T-helper 1 cell (primary cell): ENCODE measurements at places on chromosomes 1 and 21.

DNA sequence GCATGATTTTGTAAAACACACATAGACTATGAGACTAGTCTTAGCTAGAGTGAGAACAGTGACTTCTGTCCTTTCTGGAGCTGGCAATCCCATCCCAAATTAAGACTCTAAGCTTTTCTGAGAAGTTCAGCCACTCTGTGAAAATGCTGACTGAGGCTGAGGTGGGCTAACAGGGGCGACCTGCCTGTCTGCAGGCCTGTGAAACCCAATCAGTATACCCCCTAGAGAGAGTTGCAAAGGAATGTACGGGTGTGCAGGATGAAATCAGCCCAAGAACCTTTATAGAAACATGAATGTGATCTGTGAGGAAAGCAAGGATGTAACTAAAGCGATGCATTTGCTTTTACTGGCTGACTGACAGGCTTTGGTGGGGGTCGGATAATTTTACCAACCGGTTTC, 16.0 kb upstream of the TBX15 start:
- DNase-seq, result no peak

GRCh38 chr1:64248065-64248464, 44.6 kb downstream of the UBE2U start:
- no peak for DNase-seq

GRCh38 chr1:63693944-63694571, 79.8 kb upstream of the ROR1 start:
- no peak for DNase-seq

GRCh38 chr1:235831148-235831547, 35.6 kb downstream of the LYST start:
- DNase-seq, result no peak

DNA sequence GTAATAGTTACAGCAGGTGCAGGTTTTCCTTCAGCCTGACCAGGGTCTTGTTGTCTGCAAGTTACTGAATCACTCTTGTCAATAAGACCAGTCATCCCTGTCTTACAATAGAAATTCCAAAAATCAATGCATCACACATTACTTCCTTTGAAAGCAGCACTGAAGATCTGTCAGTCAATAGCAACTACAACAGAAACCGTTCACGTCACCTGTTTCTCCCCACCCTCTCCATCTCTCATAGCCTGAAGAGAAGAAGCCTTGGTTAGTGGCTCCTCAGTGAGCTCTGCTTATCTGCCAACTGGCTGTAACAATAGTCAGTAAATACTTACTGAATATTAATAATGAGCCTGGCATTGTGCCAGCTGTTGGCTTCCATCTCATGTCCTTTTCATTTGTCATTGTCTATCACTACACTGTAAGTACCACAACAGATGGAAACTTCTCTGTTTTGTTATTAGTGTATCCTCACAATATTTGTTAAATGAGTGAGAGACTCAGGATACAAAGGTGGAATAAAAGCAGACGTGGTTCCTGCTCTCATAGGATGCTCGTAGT, 195.2 kb downstream of the S1PR1 start:
- no peak for DNase-seq

- no peak for DNase-seq
These were observed 59.8 kb downstream of the TOR1AIP2 start for GRCh38 chr1:179817789-179818188.

GRCh38 chr21:16137106-16137505, 407.3 kb downstream of the USP25 start:
- DNase-seq, result no peak

GRCh38 chr1:30366911-30367310, 356.5 kb downstream of the MATN1 start:
- DNase-seq, result no peak

- DNase-seq, result no peak
These were observed 60.5 kb downstream of the GLIS1 start for GRCh38 chr1:53678507-53678906.

DNA sequence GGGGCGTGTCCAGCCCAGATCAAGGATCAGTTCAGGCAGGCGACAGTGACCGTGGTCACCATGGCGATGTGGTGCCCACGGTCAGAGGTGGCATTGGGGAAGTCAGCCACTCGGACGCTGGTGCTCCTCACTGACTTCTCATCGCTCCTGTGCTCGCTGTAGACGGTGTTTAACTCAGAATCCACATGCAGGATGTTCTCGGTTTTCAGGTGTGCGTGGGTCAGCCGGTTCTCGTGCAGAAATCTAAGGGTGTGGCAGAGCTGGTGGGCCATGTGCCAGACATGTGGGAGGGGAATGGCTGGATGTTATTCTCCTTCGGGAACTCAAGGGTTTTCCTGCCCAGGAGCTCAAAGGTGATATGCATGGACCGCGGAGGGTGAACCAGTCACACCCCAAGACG, 11.7 kb downstream of the OR2AJ1 start:
- no peak for DNase-seq

DNA sequence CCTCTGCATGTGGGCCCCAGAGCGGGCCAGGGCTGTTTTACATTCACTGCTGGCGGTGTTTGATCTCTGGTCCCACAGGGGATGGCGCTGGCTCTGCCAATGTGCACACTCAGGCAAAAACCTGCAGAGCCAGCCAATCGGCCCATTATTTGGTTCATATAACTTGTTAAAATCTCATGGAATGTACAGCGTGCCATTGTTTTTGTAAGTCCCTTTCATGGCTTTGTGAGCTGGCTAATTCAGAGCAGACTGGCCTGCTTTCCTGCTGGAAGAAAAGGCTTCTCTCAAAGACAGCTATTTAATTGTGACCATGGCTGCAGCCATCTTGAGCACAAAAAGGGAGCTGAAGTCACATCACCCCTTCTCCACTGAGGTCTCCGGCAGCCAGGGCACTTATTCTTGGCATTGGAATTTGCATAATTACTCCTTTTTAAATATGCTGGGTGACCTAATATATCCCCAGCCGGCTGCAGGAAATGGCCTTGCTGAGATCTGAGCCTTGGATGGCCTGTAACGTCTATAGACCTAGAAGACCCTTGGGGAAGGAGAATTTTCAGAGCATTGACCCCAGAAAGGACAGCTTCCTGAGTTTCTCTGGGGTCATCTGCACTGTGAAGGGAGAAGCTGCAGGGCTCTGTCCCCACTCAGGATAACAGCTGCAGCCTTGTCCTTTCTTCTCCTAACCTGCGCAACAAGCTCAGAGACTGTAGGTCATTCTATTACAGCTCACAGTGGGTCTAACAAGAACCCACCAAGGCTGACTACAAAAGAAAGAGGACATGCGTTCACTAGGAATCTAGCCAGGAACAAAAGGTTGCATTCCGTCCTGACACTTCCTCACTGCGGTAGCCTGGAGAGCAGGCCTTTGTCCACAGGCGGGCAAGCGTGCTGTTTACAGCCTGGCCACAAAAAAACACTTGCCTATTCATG, 45.8 kb downstream of the BCAR3 start:
- DNase-seq, result no peak

GRCh38 chr1:57597036-57597435, 173.2 kb upstream of the DAB1 start:
- DNase-seq, result no peak

- DNase-seq, result no peak
These were observed 19.4 kb downstream of the LPGAT1 start for GRCh38 chr1:211811126-211811525.

- DNase-seq, result no peak
These were observed 3.7 kb downstream of the PGBD5 start for GRCh38 chr1:230422221-230422981.

DNA sequence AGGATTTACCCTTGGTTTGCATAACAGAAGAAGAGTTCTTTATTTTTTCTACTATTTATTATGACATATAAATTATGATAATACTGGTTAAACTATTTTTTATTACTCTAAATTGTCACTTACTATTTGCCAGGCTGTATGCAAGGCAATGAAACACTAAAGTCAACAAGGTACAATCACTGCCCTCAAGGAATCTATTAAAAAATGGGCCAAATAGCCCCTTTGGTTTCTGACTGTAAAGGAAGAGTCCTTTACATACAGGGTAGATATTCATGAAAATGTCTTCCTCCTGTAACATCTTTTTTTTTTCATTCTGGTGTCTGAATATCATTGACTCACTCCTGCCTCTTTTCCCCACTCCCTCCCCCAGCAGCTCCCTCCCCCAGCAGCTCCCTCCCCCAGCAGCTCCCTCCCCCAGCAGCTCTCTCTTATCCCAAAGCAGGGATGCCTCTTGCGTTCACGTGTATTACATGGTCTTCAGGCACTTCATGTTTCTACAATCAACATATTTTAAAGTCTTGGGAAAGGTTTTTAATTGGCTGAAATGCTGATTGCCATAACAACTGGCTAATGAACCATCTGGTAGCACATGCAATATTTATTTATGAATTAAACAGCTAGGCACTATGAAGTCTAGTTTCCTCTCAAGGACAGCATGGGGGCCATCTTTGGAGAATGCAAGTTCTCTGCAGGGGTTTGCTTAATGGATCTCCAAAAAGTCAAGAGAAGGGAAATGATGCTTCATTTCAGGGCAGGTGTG, 400.4 kb upstream of the PLXNA2 start:
- no peak for DNase-seq

DNA sequence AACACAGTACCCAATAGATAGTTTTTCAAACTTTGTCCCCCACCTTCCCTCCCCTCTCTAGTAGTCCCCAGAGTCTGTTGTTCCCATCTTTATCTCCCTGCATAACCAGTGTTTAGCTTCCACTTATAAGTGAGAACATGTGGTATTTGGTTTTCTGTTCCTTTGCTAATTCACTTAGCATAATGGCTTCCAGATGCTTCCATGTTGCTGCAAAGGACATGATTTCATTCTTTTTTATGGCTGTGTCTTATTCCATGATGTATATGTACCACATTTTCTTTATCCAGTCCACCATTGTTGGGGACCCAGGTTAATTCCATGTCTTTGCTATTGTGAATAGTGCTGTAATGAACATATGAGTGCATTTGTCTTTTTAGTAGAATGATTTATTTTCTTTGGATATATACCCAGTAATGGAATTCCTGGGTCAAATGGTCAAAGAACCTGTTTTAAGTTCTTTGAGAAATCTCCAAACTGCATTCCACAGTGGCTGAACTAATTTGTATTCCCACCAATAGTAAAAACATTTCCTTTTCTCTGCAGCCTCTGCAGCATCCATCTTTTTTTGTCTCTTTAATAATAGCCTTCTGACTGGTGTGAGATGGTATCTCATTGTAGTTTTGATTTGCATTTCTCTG, 126.0 kb downstream of the AK5 start:
- DNase-seq, result no peak

GRCh38 chr1:201508809-201509208, 1.9 kb upstream of the CSRP1 start:
- no peak for DNase-seq

- DNase-seq, result no peak
These were observed 18.3 kb upstream of the LRP8 start for GRCh38 chr1:53345996-53346813.

GRCh38 chr1:27057389-27057788, 44.7 kb upstream of the TENT5B start:
- no peak for DNase-seq

- no peak for DNase-seq
These were observed 71.5 kb upstream of the PTGFR start for GRCh38 chr1:78419309-78419708.

GRCh38 chr1:168301664-168302320, 21.1 kb downstream of the TBX19 start:
- no peak for DNase-seq

GRCh38 chr1:53740621-53741105, 1.7 kb upstream of the GLIS1 start:
- DNase-seq, result no peak

- no peak for DNase-seq
These were observed 627 bp downstream of the PLEKHA6 start for GRCh38 chr1:204359131-204359473.

DNA sequence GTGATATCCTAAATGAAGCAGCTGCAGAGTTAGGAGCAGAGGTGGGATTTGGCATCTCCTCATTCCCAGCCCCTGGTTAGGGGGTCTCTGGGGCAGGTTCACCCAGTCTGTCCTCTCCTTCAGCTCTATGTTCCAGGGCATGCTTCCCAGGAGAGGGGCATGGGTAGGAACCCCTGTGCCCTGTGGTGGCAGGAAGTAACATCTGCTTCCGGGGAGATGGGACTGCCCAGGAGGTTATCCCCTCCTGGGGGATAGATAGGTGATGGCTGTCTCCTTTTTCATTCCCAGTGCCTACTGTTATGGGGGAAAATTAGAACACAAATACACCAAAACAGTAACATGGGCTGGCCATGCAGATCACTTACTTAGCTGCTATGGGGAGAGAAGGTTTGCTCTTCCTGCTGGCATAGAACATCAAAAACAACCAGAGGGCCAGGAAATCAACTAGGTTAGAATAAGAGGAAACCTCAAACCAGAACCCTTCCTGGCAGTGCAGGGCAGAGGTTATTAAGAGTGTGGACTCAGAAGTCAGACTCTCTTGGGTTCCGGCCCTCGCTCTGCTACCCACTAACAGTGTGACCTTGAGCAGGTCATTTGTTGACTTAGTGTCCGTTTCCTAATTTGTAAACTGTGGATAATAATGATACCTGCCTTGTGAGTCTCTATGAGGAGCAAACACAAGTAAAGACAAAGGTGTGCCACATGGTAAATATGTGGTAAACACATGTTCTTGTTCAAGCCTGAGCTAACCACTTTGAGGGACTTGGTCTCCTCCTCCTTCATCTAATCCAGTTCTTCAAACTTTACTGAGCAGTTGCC, 157.8 kb upstream of the JUN start:
- DNase-seq, result peak; percentile 87

- DNase-seq, result no peak
These were observed 196.6 kb downstream of the MATN1 start for GRCh38 chr1:30526652-30527345.

DNA sequence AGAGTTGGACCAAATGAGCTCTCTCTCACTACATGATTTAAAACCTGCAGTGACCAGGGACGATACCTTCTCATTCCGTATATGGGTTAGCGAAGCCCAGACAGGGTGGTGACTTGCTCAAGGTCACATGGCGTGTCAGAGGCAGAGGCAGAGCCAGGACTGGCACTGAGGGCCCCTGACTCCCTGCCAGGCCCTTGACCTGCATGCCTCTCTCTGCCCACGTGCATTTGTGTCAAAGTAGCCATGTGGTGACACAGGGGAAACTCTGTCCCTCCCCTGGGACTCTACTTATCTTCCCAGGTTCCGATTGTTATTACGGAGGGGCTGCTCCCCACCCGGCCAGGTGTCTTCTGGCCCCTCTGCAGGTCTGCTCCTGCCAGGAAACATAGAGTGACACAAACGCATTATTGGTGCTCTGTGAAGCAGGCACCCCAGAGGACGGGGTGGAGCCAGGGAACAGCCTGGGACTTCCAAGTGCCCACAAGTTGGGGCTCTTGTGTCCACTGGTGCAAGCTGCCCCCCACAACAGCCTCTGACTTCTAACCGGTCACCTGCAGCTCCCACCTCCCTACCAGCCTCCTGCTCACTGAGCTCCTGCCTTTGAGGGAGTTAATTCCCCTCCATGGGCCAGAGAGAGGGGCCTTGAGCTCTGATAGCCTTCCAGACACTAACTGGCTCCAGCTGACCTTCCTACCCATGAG, 7.3 kb upstream of the TINAGL1 start:
- DNase-seq, result no peak

DNA sequence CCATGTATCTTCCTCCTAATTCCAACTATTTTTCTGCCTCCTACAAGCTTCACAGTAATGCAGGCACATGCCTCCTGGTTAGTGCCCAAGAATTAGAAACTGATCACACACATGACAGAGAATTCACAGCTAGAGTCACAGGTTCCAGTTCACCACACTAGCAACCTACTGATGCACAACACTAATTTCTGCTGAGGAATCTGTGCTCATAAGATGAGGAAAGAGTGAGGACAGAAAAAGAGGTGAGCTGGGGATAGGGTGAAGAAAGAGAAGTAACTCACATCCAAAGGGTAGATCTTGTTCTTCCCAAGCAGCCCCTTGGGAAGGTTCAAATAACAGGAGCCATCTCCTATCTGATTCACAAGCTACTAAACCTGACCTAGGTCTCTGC, 61.3 kb downstream of the PUM1 start:
- DNase-seq, result no peak
